ENCODE measurements at places on chromosomes 16 and 17.

DNA sequence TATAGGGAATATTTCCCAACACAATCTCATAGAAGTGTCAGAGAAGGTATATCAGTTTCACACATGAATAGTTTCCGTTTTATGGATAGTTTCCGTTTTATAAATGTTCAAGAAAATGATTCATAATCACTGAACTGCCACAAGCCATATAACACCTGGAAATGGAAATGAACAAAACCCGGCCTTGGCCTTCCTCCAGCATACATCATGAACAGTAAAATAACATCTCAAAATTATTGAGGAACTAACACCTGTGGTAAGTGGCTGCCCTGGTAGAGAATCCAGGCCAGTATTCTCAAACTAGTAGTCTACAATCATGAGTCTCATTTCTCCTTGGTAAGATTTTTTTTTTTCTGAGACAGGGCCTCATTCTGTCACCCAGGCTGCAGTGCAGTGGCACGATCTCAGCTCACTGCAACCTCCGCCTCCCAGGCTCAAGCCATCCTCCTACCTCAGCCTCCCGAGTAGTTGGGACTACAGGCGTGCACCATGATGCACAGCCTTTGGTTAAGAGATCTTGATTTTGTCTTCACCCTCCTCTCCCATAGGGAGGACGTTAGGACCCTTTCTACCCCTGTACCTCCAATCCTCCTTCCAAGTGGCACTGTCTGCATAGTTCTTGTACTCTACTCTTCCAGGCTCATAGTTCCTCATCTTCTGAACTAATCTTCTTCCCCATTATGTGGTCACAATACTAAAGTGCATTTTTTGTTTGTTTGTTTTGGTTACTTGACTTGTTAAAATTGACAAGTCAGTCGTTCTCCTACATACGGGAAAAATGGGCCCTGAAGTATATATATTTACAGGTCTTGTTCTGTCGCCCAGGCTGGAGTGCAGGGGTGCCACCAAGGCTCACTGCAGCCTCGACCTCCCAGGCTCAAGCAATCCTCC is 15.0 kb upstream of the RGS9 start:
- DNase-seq: no peak

DNA sequence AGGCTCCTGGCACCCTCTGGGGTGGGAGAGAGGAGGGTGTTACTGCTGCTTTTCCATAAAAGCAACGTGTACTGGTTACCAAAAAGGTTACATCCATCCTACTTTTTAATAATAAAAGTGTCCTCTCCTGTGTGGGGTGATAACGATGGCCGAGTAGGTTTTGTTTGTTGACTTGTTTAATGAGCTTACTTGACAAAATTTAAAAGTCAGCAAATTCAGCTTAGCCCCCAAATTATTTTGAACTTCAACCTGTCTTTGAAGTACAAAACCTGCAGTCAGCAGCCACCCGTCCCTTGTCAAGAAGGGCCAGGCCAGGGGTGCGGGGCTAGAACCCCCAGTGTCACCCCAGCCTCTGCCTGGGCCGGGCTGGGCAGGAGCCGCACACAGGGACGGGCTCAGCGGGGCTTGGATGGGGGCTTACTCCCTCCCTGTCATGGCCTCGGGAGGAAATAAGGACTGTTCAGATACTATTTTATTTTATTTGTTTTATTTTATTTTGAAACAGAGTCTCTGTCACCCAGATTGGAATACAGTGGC is 103.9 kb upstream of the CHMP6 start:
- no peak for DNase-seq

DNA sequence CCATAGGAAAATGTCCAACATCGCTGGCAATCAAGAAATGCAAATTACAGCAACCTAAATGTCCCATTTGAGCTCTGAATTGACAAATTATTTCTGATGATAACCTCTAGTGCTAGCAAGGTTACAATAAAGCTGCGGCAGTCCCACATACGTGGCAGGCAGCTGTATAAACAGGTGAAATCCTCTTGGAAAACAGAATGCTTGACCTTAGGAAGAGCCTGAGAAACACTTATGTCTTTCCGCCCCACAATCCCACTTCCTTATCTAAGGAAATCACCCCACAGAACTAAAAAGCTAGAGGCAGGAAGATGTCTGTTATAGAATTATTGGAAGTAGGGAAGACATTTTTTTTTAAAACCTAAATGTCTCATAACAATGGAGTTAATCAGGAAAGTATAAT is 154.3 kb downstream of the KATNIP start:
- DNase-seq: no peak

DNA sequence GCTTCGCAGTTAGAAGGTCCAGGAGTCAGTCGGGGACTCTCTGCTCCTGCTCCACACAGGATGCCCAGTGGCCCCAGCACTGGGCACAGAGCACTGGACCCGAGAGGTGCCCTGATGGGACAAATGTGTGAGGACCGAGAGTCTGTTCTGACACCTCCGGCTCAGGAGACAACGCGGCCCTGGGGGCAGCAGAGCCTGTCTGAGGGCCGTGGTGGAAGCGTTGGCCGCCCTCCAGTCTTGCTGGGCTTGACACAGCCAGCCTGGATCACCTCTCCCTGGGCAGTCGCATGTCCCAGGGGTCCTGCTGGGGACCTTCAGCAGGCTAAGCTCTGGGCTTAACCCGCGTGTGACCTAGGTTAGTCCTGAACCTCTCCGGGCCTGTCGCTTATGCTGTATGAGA is 23.1 kb downstream of the LGALS9 start:
- no peak for DNase-seq

DNA sequence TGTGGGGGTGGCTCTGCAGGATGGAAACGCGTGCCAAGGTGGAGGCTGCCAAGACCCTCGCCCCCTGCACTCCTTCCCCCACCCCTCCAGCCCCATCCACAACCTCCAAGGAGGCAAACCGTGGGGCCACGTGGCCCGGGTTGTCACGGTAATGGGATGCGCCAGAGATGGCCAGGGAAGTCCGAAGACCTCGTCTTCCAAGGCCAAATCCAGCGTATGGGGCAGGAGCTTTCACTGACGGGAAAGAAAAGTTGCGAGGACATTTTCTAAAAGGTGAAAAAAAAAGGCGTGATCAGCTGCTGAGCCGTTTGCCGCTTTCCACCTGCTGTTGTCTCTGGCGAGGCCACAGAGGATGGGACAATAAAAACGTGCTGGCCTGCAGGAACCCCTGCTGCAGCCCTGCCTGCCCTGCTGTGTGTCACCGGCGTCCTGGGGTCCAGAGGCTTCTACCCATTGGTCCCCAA is 28.3 kb upstream of the GSE1 start:
- no peak for DNase-seq

- DNase-seq: no peak
These were observed 19.7 kb upstream of the SNTB2 start for GRCh38 chr16:69166946-69167930.

GRCh38 chr16:58510097-58510775 is 5.1 kb upstream of the SETD6 start:
- DNase-seq: no peak

DNA sequence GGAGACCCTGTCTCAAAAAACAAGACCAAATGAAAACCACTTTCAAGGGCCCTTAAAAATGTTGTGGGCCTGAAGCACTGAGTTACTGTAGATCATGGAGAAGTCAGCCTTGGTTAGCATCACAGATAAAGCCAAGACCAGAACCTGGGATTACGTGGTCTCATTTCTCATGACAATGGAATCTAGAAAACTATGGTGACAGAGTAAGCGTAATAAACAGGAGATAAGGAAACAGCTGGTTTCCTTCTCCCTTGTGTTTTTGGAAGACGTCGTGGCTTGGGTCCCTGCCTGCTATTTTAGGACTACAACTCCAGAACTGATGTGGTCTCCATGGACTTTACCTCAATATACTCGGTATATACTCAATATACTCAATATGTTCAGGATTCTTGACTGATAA is 180.7 kb upstream of the ZFHX3 start:
- DNase-seq: no peak

- DNase-seq: no peak
These were observed 19.9 kb downstream of the SP2 start for GRCh38 chr17:47915776-47916398.

- DNase-seq: no peak
These were observed 1.5 kb downstream of the PPM1E start for GRCh38 chr17:58757162-58757613.

All from T-cell (primary cell).